ENCODE measurements at places on chromosomes 16 and 17. TPM values are rescaled to one million over a fixed set of nuclear protein-coding genes. Genes with fewer than 3 reads are reported as not detected.

- no peak overlapping the region for H3K27ac ChIP-seq
- no peak for DNase-seq
- H3K4me3 ChIP-seq: no peak overlapping the region
These were observed 177.4 kb downstream of the FTO start for GRCh38 chr16:53881371-53881770.

GRCh38 chr17:34756637-34757021, 177.2 kb downstream of the TMEM132E start:
- no peaks in the 10 kb centered on the region for H3K4me1 ChIP-seq
- no peak for DNase-seq
- H3K4me3 ChIP-seq: no peak overlapping the region
- no peaks in the 10 kb centered on the region for H3K36me3 ChIP-seq

DNA sequence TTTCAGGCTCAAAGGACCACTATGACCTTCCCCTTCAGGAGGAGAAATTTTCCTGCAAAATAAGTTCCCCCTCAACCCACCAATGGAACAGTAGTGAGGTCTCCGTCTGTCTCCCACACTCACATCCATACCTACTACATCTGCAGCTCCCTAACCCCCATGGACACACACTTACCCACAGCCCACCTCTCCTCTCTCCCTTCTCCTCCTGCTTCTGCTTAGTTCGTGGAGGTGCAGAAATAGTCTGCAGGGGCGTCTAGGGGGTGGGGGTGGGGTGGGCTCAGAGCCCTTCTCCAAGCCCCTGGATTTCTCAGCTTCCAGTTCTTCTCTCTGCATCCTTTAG, 8.9 kb downstream of the HOXB4 start:
- peaks cover 9% of the 10 kb centered on the region for H3K4me1 ChIP-seq
- H3K4me3 ChIP-seq: no peak overlapping the region
- no peak for DNase-seq
- peaks cover 9% of the 10 kb centered on the region for H3K36me3 ChIP-seq

- no peaks in the 10 kb centered on the region for H3K4me1 ChIP-seq
- H3K4me3 ChIP-seq: no peak overlapping the region
- DNase-seq: peak; percentile 64
- no peak overlapping the region for H3K27ac ChIP-seq
- H3K36me3 ChIP-seq: no peaks in the 10 kb centered on the region
- H3K27me3 ChIP-seq: peaks cover 4% of the 10 kb centered on the region
These were observed 21.9 kb upstream of the CDH5 start for GRCh38 chr16:66344533-66345145.

- no peaks in the 10 kb centered on the region for H3K36me3 ChIP-seq
- peaks cover 8% of the 10 kb centered on the region for H3K4me1 ChIP-seq
- H3K27ac ChIP-seq: no peak overlapping the region
- H3K4me3 ChIP-seq: no peak overlapping the region
- peaks cover 4% of the 10 kb centered on the region for H3K27me3 ChIP-seq
These were observed 33.6 kb upstream of the MED9 start for GRCh38 chr17:17443173-17443572.

DNA sequence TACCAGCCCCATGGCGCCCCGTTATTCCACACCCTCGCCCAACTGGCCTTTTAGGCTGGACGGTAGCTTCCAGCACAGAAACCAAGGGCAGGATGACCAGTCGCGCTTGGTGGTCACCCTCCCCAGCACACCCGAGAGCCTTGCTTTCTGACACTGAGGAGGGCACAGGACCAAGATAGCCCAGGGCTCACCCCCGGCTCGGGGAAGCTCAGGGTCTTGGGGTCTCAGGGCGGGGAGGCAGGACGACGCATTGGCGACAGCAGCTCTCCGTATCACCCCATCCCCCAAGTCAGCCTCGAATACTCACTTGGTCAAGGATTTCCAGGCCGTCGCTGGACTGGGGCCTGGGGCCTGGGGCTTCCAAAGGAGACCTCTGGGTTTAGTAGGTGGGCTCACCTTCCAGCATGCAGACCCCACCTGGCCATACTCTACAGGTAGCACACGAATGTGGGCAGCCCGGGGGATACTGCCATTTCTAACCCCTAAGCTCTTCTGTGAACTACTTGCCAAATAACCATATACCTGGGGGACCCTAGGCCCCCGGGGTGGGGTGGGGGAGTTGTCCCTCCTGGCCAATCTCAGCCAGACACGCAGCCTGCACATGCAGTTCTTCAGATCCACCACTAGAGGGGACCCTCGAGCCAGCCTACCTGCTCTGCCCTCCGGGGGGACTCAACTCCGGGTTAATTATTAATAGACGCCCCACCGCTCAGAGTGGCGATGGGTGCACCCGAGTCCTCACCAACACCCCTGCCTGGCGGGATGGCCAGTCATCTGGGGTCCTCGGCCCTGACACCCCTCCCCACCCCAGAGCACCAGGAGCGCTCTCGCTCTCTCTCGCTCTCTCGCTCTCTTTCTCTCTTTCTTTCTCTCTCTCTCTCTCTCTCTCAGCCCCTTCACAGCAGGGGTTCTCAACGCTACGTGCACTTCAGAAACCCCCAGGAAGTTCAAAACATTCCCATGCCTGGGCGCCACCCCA, 30.0 kb downstream of the TBC1D16 start:
- no peaks in the 10 kb centered on the region for H3K36me3 ChIP-seq
- H3K27ac ChIP-seq: no peak overlapping the region
- peaks cover 11% of the 10 kb centered on the region for H3K4me1 ChIP-seq
- DNase-seq: peak; percentile 73

The AANAT gene
- not detected for total RNA-seq

The TP53TG3E gene
- not detected for total RNA-seq
